Keratinocyte (primary cell): ENCODE measurements at places on chromosomes 4 and X. TPM values are rescaled to one million over a fixed set of nuclear protein-coding genes. Genes with fewer than 3 reads are reported as not detected.

GAGE13 gene
- polyA plus RNA-seq: not detected in 3 replicates

POU4F2 gene
- polyA plus RNA-seq: not detected in 3 replicates

DNA sequence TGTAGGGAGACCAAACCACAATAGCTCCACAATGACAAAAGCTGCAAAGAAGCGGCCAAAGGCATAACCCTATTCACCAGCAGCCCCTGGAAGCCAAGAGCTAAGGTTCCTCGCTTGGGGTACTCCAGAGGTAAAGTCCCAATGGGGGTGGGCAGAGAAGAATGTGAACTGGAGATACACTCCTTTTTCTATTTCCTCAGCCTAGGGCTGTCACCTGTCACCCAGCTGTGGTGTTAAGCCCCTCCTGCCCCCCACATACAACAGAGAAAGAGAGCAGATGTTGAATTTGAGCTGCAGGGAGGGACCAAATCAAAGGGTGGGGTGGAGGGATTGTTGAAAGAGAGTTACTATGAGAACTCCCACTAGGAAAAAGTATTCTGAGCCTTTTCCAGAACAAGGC is 26.1 kb downstream of the AMOT start:
- peaks cover 7% of the 10 kb centered on the region for H3K4me1 ChIP-seq
- peaks cover 4% of the 10 kb centered on the region for H3K36me3 ChIP-seq
- no peak overlapping the region for H3K4me3 ChIP-seq

GRCh38 chrX:151031391-151031975 is 48.3 kb downstream of the HMGB3 start:
- no peak for DNase-seq
- H3K27me3 ChIP-seq: no peaks in the 10 kb centered on the region
- no peaks in the 10 kb centered on the region for H3K4me1 ChIP-seq
- no peak overlapping the region for H3K4me3 ChIP-seq
- H3K27ac ChIP-seq: no peak overlapping the region

- H3K4me1 ChIP-seq: no peaks in the 10 kb centered on the region
- DNase-seq: no peak
- H3K36me3 ChIP-seq: no peaks in the 10 kb centered on the region
- no peak overlapping the region for H3K27ac ChIP-seq
These were observed 22.4 kb downstream of the GK2 start for GRCh38 chr4:79385641-79386040.
